ENCODE measurements at places on chromosomes 6 and 20.

GRCh38 chr20:4973330-4974097, 27.8 kb downstream of the SLC23A2 start:
- DNase-seq, result no peak

DNA sequence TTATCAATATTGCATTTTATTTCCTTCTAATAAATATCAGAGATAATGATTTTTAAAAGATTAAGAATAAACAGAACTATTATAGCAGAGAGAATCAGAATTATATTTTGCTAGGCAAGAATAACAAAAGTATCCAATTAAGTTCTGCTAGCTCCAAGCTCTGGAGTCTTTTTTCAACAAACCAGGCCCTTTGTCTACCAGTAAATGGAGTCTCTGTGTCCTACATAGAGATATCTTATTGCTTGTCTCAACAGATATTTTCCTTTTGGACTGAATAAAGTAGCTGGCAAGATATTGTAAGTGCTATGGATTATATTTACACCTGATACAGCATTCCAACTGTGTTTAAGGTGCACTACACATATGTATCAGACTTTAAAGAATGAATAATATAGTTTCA, 107.1 kb downstream of the DST start:
- no peak for DNase-seq

DNA sequence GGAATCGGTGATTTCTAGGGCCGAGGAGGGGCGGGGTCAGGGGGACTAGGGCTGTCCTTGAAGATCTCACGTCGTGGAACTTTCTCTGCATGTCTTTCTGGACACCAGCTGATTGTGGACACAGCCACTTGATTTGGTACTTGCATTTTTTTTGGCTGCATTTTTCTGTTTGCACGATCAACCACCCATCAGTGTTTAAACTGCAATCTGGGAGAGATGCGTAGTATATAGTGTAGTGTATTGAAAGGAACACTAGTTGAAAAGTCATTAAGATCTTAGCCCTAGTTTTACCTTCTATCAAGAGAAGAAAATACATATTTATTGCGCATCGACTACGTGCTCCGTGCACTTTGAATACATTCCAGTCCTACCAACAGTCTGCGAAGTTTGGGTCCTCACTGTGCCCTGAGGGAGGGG, 657 bp downstream of the NT5DC1 start:
- DNase-seq, result no peak

GRCh38 chr6:16778521-16778920, 17.3 kb upstream of the ATXN1 start:
- no peak for DNase-seq

- DNase-seq, result no peak
These were observed 536.6 kb downstream of the PRKN start for GRCh38 chr6:162190981-162191380.

DNA sequence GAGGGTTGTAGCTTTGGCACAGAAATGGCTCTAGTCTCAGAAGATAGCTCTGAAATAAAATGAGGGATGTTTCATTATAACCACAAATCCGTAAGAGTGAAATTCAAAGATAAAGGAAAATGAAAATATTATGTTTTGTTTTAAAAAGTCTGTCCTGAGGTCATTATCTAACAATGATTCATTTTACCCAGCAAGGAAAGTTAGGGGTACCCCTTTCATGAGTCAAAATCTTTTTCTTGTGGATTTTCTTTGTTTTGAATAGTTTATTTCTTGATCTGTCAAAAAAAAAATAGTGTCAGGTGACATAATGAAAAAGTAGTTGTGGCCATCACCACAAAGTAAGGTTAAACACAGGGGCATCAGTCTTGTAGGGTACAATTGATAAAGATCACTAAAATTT, 59.7 kb upstream of the MYB start:
- DNase-seq, result no peak

DNA sequence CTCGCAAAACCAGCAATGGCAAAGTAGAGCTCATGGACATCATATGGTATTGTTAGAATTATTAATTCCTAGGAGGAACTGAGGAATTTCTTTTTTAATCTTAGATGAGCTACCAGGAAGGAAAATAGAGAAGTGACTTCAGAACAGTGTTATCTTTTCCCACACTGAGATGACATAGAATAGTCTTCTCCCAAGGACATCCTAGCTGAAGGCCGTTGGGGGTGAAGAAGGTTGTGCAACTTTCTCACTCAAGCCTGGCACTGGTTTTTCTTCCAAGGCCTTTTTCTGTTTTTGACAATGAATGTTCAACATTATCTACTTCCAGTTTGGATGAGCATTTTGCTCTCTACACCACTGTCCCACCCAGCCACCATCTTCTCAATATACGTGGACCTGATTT, 35.8 kb upstream of the MAS1 start:
- DNase-seq, result no peak

- no peak for DNase-seq
These were observed 77.3 kb downstream of the CHD6 start for GRCh38 chr20:41540918-41541317.

- DNase-seq, result no peak
These were observed 8.8 kb upstream of the BTN3A3 start for GRCh38 chr6:26431258-26432172.

DNA sequence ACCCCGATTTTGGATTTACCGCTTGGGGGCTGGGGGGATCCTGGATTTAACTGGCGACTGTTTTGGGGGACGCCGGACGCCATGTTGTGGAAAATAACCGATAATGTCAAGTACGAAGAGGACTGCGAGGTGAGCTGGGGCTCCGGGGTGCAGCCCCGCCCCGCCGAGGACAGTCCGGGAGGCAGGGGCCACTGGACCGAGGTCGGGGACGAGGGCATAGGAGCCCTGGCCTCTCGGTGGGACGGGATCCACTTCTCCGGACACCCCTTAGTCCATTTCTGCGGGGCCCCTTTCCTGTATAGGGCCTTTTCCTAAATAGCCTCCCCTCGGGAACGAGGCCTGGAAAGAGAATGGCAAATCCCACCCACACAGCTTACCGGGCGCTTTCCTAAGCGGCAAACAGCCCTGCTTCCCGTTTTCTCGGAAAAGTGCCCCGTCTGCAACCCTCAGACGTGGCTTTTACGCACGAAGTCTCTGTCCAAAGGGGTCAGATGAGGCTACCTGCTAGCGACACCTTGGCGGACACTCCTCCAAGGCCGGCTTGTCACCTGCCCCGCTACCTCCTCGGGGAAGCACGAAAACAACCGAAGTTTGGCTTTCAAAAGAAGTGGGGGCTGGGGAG, 469 bp downstream of the TFAP2C start:
- no peak for DNase-seq

GRCh38 chr6:108655806-108656651, 95.3 kb downstream of the FOXO3 start:
- DNase-seq, result no peak

DNA sequence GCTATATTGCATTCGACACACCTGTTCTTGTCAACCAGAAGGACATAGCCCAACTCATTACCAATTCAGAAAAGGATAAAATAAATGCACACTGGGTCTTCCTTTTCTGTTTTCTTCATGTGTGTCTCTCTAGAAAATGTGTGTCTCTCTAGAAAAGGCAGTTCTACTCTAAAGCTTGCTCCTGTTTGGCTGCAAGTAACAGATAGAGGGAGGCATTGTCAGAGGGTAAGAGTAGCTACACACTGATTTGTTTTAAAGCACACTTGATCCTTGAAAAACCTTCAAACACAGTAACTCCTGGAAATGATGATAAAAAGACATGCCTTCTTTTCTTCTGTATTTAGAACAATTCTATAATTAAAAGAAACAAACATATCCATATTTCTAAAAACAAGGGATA, 21.3 kb downstream of the GRM1 start:
- DNase-seq, result no peak

- DNase-seq, result no peak
These were observed 597.0 kb downstream of the HTR1B start for GRCh38 chr6:76866091-76866915.

GRCh38 chr20:56245761-56246160, 2.8 kb upstream of the MC3R start:
- no peak for DNase-seq

- DNase-seq, result no peak
These were observed 30.4 kb downstream of the ATXN1 start for GRCh38 chr6:16730738-16731477.

DNA sequence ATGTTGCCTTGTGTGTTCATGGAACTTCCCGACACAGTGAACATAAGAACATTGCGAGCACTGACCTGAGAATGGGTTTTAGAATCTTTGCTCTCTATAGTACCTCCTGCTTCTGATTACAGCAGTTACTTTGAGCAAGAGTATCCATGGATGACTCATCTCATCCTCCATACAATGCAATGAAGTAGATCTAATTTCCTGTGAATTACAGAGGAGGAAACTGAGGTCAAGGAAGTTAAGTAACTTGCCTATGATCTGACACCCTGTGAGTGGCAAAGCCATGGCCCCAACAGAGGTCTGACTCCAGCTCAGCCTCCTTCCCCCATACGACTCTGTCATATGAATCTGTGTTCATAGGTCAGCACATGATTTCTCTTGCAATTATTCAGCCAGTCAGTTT, 518.1 kb downstream of the TFAP2A start:
- no peak for DNase-seq

- no peak for DNase-seq
These were observed 39.6 kb downstream of the PDSS2 start for GRCh38 chr6:107419733-107420132.

- DNase-seq, result no peak
These were observed 13.0 kb downstream of the EFCAB8 start for GRCh38 chr20:32871627-32872160.

DNA sequence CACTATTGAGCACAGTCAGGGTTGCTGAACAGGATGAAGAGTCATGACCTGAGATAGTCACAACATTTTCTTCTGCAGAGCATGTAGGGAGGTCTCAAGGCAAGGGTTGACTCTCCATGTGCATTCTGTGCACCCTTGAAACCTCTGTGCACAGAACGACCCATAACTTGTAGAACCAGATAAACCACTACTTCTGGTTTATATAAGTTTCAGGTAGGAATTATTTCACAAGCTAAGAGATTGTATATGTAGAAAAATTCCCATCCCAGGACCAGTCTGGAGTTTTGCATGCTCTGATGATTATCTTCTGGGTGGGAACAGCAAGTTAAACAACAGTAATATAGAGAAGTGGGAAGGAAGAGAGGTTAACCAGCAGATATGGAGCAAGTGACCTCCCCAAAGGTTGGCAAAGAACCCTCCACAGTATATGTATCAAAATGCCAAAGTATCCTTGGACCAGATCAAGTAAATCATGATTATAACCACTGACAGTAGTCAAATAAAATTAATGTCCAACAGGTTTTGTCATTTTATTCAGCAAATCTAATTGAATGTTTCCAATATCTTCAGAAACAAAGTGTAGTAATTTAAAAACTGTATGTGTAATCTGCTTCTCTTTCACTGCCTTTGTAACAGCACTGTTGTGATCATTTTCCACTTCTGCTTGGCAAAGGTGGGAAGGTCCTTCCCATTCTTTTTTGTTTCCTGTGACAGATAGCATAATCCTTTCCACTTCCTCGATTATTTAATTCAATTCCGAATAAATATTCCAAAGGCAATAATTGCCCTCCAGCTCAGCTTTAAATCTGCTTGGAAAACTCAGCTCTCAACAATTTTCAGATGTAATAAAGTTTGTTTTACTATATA, 104.4 kb downstream of the SYNE1 start:
- no peak for DNase-seq

- DNase-seq, result no peak
These were observed 150.8 kb downstream of the PRL start for GRCh38 chr6:22145823-22146677.

DNA sequence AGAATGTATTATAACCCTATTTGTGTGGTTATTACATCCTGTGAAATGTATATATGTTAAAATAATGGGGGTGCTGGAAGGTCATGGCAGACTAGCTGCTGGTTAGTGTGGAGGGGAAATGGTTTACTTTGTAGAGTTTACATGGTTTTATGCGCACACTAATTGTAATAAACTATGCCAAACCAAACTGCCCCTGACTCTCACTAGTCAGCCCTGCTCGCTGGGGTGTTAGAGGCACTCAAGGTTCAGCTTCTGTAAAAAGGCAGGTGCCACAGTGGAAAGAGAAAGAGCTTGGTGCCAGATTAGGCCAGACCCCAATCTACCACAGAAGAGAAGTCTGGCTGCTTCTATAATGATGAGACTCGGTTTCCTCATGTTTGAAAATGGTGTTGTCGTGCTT, 52.7 kb downstream of the GOPC start:
- peak; percentile 11 for DNase-seq

DNA sequence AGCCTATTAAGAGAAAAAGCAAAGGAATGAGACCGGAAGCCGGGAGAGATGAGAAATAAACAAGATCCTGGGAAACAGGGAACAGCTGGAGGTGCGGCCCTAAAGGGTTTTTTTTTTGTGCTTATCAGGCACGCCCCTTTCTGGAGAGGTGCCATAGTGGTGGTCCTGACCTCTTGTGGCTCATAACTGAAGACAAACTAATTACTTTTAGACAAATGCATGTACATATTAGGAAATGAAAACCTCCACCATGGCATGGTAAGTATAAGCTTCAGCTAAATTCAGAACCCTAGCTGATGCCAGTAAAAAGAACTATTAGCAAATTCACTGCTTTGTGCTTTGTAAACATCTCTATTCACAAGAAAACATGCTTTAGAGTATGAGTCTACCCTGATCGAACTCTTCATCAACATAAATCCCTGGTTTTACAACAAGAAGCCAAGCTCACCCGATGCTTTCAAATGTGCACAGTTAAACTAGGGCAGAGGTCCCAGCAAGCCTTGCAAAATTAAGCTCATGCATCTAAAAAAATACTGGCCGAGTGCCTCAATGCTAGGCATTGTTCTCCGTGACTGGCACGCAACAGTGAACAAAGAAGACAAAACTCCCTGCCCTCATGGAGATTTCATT, 96.4 kb upstream of the MRPS10 start:
- DNase-seq, result no peak

DNA sequence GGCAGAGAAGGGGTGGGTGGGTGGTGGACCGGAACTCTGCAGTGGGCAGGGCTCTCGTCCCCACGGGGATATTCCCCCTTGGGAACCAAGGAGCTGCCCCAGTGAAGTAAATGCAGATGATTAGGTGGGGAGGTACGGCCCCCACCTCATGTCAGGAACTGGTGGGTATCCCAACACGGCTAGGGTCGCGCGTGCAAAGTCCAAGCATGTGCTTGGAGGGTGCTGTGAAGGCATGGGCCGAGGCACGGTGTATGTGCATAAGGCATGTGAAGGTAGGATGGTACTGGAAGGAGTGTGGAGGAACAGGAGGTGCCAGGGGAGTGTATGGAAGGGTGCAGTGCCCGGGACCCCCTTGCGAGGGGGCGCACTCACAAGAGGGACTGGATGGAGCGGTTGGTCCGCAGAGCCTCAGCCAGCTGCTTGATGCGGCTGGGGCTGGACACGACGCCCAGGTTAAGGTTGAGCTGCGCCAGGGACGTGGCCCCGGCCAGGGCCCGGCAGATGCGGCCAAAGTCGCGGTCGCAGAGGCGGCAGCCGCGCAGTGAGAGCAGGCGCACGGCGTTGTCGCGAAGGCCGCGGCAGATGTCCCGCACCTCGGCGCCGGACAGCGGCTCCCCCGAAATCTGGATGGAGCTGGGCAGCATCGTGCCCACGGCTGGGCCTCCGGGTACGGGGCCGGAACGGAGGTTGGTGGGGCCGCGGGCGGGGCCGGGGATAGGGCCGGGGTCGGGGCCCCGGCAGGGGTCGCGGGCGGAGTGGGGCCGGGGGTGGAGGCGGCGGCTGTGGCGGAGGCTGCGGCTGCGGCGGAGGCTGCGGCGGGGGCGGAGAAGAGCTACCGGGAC, 783 bp downstream of the LRRC73 start:
- DNase-seq, result no peak

GRCh38 chr6:151665329-151665728, 142.2 kb upstream of the ESR1 start:
- no peak for DNase-seq

Measured in stimulated activated CD8-positive, alpha-beta memory T cell treated with anti-CD3 and anti-CD28 coated beads, Interleukin-7, amount 100 ng/mL, for 1 hour (primary cell).